NCI-H510A treated with DMSO at 0.1 percent for 48 hours (cell line): ENCODE measurements at places on chromosomes 6 and 20.
A peak's percentile ranks its signal among the peaks of the same experiment; 100 is the strongest.

- DNase-seq = no peak
Measured at GRCh38 chr20:20638878-20639277, 73.6 kb downstream of the RALGAPA2 start.

- no peak for DNase-seq
Measured at GRCh38 chr20:57869291-57869950, 159.6 kb upstream of the PMEPA1 start.

DNA sequence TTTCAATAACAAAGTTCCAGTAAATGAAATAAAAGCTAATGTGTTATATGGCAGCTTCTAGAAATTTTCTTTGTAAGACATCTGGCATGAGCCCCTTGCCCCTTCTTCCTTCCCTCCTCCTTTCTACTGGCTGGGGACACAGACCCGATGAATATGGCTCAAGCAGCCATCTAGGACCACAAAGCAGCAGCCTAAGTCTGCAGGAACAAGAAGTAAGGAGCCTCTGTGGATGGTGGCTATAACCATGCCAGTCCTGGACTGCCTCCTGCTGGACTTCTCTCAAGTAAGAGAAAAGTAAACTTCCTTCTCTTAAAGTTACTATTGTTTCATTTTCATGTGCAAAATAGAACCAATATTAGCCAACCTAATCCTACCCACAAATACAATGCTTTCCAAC lies 114.9 kb upstream of the DST start:
- no peak for DNase-seq

- no peak for DNase-seq
Measured at GRCh38 chr6:64383277-64383676, 747.7 kb downstream of the PHF3 start.

DNA sequence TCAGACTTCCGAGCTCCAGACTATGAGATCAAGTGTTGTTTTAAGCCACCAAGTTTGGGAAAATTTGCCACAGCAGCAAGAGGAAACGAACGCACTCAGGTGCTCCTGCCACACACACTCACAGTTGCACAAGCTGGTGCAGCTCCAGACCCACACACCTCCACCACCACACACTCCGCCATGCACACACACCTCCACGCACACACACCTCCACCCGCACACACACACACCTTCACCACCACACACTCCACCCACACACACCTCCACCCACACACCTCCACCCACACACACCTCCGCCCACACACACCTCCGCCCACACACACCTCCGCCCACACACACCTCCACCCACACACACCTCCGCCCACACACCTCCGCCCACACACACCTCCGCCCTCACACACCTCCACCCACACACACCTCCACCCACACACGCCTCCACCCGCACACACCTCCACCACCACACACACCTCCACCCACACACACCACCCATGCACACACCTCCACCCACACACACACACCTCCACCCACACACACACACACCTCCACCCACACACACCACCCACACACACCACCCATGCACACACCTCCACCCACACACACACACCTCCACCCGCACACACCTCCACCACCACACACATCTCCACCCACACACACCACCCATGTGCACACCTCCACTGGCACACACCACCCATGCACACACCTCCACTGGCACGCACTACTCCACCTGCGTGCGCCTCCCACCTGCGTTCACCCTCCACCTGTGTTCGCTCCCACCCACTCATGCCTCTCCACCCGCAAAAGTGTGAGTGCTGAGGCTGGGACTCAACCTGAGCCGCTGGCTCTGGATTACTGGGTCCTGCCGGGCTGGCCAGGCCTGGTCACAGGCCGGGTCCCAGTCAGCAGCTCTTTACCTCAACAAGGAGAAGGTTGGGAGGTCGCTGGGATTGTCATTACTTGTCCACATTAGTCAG lies 175.6 kb downstream of the BMP7 start:
- DNase-seq = no peak

- DNase-seq = no peak
Measured at GRCh38 chr6:86871681-86872080, 65.6 kb upstream of the HTR1E start.

DNA sequence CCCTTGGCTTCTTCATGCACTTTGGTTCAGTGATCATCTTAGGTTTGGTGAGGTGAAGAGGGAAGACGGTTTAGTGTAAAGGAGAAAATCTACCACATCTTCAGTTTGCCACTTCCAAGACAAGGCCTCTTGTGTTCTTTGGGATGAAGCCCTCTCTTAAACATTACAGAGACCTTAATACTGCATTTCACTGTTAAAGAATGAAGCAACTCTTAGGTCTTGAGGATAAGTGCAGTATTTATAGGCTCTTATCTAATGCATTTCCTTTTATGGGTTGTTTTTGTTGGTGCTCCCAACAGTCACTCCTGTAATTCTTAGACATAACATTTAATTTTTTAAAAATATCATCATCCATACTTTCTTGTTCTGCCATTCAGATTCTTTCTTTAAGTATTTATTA lies 139.9 kb upstream of the LAMP5 start:
- DNase-seq = no peak

DNA sequence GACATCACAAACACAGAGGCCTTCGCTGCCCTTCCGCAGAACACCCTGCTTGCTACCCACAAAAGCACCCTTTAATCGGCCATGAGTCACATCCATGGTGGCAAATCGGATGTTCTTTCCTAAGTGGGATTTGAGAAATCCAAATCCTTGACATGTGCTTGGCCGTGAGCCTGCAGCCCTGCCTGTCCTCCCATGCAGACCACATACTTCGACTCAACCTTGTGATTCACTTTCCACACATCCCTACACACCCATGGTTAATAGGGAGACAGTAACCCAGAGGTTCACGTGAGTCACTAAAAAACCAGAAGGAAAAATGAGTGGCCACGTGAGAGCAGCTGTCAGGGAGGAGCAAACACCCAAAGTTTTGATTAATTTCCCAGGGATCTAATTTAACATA lies 19.4 kb downstream of the RAMACL start:
- no peak for DNase-seq

DNA sequence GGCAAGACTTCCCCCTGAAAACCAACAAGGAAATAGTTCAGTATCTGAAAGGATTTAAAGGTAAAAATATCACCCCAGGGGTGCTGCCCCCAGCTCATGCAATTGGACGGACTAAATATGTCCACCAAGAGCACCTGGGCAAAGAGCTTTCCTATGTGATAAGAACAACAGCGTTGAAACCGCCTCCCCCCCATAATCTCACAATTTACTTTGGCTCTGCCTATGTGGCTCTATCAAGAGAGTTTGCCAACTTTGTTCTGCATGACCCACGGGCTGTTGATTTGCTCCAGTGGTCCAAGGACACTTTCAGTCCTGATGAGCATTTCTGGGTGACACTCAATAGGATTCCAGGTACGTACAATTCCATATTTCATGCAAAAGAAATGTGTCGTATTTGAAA lies 35.8 kb downstream of the GCNT2 start:
- DNase-seq = no peak

DNA sequence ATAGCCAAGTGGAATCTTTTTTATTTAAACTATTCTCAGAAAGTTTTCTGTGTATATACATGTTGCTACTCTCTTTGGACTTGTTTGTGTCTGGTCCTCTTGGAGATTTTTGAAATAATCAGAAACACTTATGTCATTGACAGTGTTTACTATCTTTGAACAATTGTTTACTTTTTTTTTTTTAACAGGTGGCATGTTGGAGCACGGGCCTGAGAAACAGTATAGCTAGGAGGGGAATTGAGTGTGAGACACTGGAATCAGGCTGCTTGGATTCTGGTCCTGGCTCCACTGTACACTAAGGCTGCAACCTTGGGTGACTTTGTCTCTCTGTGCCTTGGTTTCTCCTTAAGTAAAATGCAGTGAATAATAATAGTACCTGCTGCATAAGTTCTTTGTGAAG lies 279.6 kb downstream of the PRL start:
- peak; percentile 38 for DNase-seq

- DNase-seq = no peak
Measured at GRCh38 chr6:151609146-151609902, 115.5 kb downstream of the CCDC170 start.

DNA sequence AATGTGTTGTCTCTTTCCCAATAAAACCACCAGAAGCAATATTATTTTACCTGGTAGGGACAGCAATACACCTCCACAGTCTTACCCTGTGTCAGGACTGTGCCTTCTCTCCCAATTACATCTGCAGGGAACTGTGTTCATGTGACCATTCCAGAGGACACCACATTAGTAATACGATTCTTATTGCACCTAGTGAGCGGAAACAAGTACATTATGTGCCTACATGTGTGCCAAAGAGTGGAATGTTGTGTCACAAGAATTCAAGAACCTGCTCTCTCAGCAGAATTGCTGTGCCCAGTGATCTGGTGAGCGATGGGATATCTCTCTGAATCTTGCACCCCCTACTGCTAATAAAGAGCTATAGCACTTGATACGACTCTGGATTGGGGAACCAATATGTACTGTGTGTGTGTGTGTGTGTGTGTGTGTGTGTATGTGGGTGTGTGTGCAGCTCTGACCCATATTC lies 57.4 kb upstream of the FOXC1 start:
- no peak for DNase-seq

DNA sequence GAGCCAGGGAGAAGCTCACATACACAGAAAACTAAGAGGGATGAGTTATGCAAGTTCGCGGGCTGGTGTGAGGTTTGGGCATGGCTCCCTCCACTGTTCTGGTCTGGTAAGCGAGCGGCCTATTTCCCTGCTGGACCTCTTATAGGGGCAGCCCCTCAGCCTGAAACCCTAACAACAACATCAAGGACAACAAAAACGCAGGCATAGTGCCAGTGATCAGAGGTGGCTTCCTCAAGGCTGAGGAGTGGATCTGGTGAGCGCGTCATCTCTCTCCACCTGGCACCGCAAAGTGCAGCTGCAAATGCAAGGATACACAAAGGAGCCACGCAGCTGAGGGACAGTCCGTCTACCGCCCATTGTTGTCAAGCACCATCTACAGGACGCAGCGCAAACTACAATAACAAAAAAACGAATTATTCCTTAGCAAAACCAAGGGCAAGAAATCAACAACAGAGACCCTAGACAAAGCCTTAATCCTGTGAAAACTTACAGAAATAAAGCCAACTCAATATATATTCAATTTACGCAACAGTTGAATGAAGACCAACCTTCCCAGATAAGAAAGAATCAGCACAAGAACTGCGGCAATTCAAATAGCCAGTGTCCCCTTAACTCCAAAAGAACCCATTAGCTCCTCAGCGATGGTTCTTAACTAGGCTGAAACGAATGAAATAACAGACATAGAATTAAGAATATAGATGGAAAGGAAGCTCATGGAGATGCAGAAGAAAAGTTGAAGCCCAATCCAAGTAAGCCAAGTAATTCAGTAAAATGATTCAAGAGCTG lies 9.2 kb upstream of the DEFB110 start:
- peak; percentile 31 for DNase-seq

GRCh38 chr6:148864941-148865340 lies 118.1 kb downstream of the UST start:
- peak; percentile 36 for DNase-seq

- DNase-seq = no peak
Measured at GRCh38 chr20:32589256-32589655, 4.1 kb upstream of the NOL4L start.

GRCh38 chr6:169212436-169212835 lies 41.2 kb downstream of the THBS2 start:
- DNase-seq = no peak

DNA sequence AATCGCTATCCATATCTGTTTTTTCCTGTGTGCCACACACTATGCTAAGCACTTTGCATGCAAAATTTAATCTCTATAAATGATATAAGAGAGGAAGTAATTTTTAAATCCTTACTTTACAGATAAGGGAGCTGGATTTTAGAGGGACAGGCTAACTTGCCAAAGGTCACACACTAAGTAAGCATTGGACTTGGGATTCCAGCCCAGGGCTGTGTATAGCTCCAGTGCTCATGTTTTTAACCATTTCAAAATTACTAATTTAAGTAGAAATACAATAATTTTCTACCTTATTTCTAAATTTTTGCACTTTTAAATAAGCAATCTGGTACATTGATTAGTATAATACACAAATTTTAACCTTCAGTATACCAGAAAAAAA lies 144.6 kb downstream of the UST start:
- no peak for DNase-seq
